ENCODE measurements at places on chromosomes 7 and 10.

DNA sequence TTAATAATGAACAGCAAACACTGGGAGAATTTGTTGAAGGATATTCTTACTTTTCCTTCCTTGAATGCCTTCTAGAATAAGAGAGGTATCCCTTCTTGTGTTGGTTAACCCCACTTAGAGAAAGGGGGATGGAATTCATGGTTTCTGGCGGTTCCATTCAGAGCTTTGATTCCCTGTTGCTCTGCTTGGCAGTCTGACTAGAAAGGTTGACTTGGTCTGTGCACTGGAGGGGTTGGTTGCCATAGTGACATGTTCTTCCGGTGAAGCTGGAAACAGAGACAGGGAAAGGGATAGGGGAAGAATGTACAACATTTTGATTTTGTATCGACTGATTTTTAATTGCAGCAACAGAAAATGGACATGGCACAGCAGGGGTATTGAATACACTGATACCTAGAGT lies 2.5 kb downstream of the TMEM178B start:
- DNase-seq = no peak

GRCh38 chr7:111756687-111757178 lies 194.4 kb upstream of the IMMP2L start:
- DNase-seq = no peak

DNA sequence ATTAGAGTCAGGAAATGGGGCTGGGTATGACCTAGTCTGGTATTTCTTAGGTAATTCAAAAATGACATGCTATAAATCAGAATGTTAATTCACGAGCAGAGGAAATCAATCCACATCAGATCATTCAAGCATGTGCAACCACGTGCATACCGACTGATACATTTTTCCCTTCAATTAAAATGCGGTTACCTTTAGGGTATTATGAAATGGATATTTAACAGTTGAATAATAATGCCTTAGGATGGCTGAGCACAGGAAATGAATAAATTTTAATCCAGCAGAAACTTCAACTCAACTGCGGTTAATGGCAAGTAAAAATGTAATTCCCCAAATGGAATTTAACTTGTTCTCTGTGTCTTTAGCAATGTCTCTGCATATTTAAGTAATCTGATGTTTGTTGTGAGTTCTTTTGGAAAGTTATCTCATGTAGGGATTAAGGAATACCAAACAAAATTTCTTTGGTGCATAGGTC lies 9.2 kb downstream of the CPA2 start:
- DNase-seq = no peak

DNA sequence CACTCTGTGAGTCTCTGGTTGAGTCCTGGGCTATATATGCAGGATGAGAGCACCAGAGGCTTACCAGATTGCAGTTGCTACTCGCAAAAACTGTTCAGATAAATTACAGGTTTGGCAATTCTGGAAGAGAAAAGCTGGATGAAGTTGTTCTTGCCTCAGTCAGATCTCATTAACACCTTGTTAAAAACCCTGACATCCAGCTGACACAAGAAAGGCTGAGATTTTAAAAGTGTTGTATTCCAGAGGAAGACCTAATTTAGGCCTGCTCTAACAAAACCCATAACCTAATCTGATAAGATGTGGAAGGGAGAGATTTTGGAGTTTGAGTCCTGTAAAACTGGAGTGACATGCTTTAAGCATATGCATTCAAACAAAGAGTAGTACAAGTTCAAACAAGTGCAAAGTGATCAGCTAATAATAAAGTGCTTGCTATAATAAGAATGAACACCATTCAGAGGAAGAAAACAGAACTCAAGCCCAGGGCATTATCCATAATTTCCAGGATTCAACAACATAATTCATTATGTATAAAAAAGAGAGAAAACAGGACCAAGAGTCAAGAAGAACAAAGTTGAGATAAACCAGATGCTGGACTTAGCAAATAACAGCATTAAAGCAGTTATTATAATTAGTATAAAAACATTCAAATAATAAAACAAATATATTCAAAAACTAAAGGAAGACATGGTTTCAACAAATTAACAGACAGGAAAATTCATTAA lies 135.5 kb downstream of the CD36 start:
- no peak for DNase-seq

- DNase-seq = no peak
These were observed 84.8 kb upstream of the ASAH2 start for GRCh38 chr10:50336140-50336539.

DNA sequence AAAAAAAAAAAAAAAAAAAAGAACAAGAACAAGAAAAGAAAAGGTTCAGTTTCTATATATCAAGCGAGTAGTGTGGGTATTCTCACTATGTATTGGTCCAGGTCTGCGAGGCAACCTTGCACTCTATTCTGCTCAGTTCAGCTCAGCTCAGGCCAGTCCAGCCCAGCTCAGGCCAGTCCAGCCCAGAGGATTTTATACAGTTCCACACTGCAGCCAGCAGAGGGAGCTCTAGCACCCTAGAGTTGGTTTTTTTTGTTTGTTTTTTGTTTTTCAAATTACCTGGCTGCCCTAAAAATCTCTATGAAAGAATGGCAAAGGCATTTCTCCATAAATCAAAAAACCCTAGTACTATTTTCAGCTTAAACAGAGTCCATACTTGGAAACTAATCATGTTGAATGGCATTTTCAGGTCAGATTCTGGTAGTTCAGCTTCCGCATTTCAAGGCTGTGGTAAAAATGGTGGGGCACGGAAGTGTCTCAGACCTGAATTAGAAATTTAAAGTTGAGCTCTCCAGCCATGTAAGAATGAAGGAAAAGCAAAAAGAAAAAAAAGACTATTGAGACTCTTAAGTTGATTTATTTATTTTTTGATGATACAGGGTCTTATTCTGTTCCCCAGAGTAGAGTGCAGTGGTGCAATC lies 55.2 kb upstream of the GSDME start:
- no peak for DNase-seq

DNA sequence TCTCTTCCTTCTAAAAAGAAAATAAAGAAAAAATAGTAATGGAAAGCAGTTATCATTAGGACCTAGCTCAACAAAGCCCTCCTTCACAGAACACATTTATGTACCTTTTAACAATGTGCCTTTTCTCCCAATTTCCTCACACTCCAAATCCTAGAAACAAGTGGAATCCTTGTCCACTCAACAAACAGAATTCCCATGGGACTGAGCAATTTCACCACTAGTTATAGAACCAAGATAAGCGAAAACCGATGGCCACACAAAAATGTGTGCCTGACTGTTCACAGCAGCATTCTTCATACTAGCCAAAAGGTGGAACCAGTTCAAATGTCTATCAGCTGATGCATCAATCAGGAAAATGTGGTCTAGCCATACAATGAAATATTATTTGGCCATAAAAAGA lies 17.3 kb downstream of the DCLRE1C start:
- DNase-seq = no peak

DNA sequence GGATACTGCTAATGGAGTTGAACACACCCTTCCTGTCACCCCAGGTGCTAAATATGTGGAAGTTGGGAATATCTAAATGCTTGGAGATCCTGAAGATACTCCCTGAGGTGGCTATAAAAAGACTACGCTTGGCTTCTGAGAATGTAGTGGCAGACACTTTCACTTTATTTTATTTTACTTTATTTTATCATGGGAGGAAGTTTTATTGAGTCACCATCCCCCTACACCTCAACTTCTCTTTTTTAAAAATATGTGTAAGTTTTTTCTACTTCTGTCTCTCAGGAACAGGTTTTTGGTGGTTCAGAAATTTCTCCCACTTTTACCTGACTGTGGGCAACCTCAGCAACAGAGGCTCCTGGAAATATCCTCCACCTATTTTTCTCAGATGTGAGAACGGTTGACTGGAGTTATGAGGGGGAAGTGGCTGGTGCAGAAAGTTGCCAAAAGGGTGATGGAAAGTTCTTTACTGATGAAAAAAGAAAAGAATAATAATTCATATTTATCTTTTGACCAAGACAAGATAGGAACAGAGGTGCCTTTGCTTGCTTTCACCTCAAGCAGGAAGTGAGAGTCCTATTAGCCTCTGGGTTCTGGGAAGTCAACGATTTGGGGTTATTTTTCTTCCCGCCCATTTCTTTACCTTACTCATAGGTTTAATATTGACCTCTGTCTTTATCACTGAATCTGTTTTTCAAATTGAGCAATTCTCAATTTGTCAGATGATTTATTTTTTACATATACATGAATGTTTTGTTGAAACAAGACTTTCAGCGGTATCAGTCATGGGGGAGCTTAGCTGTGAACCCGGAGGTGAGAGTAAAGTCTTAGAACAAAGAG lies 103.6 kb downstream of the AHR start:
- no peak for DNase-seq

DNA sequence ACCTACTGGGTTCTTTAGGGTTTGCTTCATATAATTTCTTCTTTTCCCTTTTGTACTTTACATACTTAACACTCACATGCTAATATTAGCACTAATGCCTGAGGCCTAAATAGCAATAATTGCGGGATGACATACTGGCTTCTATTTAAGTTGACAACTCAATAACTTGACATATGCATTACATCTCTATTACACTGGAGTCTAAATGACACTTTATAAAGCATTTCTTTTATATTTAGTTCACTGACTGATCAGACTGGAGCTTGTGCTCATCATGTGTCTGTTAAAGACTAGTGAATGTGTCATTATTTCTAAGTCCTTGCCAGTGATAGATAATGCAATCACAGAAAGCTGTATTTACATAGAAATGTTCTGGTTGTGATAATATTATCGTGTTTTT lies 472.1 kb upstream of the SEMA3A start:
- DNase-seq = no peak

GRCh38 chr7:134875867-134876266 lies 96.4 kb downstream of the CALD1 start:
- DNase-seq = no peak

DNA sequence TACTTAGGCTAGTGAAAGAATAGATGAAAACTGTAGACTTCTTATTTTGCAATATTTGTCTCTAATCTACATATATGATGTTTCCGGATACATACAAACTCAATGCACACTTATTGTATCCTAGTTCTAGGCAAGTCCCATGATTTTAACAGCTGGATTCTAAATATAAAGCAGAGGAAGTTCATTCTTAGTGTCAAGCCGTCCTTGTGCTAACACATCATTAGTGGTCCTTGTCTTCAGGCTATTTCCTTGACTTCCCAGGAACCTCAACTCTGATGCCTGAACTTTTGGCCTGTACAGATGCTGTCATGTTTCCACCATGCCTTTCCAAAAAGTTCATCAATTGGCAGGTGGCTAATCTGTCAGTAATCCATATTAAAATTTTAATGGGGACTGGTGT lies 301.9 kb upstream of the DGKB start:
- DNase-seq = no peak

DNA sequence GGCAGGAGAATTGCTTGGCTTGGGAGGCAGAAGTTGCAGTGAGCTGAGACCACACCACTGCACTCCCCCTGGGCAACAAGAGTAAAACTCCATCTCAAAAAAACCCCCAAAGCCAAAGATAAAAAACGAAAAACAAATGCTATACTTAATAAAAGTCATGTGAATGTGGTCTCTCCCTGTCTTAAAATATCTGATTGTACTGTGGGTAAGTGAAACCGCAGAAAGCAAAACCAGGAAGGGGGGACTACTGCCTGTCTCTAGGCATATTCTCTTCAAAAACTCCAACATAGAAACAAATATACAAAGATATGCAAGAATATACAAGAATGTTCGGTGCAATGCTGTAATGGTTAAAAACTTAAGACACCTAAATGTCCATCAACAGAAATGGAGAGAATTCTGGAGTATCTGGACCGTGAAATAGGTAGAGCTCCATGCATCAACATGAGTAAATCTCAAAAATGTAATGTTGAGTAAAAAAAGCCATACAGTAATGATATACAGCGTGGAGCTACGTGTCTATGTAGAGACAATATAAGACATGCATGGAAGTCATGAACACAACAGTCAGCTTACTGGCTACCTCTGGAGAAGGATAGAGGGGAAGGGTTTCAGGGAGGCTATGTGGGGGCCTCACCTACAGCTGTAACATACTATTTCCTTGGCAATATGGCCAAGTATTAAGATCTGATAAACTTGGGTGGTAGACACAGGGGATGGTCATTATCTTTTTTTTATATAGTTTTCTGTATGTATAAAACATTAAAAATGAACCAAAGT lies 2.1 kb downstream of the ZNF394 start:
- DNase-seq = no peak

- no peak for DNase-seq
These were observed 104.7 kb upstream of the PCDH15 start for GRCh38 chr10:54905578-54906192.

GRCh38 chr7:157561816-157562410 lies 225.1 kb downstream of the DNAJB6 start:
- DNase-seq = no peak

DNA sequence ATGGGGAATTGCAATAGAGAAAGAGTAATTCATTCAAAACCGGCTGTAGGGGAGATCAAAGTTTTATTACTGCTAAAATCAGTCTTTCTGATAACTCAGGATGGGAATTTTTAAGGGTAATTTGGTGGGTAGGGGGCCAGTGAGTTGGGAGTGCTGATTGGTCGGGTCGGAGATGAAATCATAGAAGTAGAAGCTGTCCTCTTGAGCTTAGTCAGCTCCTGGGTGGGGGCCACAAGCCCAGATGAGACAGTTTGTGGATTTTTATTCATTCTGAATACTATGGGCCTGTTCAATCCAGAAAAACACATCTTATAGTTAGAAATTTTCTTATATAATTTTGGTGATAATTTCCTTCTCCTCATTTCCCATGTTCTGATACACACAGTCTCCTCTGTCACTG lies 25.4 kb downstream of the CALD1 start:
- no peak for DNase-seq

DNA sequence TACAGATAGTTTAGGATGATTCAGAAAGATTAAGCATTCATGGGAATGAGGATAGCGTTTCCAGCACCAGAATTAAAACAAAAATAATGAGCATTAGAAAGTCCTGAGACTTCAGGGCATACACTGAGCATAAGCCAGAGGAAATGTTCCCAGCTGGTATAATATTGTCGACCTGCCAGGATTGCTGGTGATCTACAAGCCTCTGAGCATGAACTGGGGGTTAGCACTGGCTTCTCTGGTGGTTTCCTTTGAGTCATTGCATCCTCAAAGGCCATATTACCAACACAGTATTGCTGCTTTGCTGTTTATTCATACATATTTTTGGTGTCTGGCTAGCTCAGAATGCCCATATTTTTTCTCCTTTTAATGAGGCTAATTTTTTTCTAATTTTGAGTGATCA lies 10.7 kb upstream of the ATRNL1 start:
- no peak for DNase-seq

DNA sequence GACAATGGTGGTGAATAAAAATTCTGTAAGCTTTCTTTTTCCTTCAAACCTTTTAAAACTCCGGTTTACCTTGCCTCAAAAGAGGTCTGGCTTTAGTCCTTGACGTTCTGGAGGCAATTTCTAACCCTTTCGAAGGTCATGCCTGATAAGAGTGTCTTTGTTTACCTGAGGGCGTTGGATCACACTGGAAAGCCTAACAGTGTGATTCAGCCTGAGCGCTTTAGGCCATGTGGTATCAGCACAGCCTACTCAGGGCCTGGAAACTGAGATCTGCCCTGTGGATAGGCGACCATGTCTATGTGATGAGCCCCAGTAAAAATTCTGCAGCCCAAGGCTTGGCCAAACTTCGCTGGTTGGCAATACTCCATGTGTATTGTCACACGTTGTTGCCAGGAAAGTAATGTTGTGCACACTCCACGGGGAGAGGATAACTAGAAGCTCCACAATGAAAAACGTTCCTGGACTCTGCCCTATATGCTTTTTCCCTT lies 10.7 kb downstream of the CCDC6 start:
- no peak for DNase-seq

GRCh38 chr10:3217301-3217700 lies 44.7 kb upstream of the PITRM1 start:
- DNase-seq = no peak

- DNase-seq = no peak
These were observed 23.1 kb downstream of the MYPN start for GRCh38 chr10:68132391-68132790.
